ENCODE measurements at places on chromosomes 4 and X.

DNA sequence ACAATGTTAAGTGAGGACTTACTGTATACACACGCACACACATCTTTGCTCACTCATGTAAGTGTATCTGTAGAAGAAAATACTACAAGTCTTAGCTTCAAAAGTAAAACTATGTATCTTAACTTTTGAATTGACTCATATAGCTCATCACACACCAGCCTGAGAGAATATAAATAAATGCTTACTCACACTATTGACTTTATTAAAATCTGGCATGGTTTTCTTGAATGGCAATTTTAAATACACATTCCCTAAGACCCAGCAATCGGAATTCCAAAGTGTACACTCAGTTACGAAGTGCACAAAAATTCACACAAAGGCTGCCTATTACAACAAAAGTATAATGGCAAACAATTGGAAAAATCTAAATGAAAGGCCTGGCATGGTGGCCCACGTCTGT lies 2.0 kb downstream of the ERCC6L start:
- H3K36me3 ChIP-seq, result no peaks in the 10 kb centered on the region
- no peak overlapping the region for H3K4me3 ChIP-seq
- H3K27ac ChIP-seq, result no peak overlapping the region
- no peaks in the 10 kb centered on the region for H3K27me3 ChIP-seq
- H3K4me1 ChIP-seq, result no peaks in the 10 kb centered on the region
- DNase-seq, result no peak

DNA sequence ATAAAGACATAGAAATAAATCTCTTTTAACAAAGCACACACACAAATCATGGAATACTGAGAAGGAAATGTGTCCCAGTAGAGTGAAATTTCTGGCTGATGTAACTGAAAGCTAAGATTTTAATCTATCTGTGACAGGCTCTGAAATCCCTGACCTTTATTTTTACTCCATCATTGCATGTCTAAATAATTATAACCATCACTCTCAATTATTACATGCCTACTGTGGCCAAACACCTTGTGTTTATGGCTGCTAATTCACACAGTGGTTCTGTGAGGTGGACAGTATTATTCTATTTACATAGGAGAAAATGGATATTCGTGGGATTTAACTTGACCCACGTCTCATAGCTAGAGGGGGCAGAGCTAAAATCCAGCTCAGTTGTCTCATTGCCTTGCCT lies 438.1 kb downstream of the TLL1 start:
- H3K36me3 ChIP-seq, result no peaks in the 10 kb centered on the region
- no peaks in the 10 kb centered on the region for H3K27me3 ChIP-seq
- H3K27ac ChIP-seq, result no peak overlapping the region
- H3K4me3 ChIP-seq, result no peak overlapping the region
- no peak for DNase-seq
- no peaks in the 10 kb centered on the region for H3K4me1 ChIP-seq

GRCh38 chr4:14023036-14023435 lies 395.5 kb upstream of the BOD1L1 start:
- no peak overlapping the region for H3K27ac ChIP-seq
- no peaks in the 10 kb centered on the region for H3K36me3 ChIP-seq
- H3K4me1 ChIP-seq, result peaks cover 4% of the 10 kb centered on the region

GRCh38 chr4:1616557-1616930 lies 67.6 kb downstream of the FAM53A start:
- no peaks in the 10 kb centered on the region for H3K36me3 ChIP-seq
- no peak overlapping the region for H3K27ac ChIP-seq
- H3K27me3 ChIP-seq, result no peaks in the 10 kb centered on the region
- DNase-seq, result no peak
- H3K4me3 ChIP-seq, result no peak overlapping the region

GRCh38 chr4:8410641-8411271 lies 29.8 kb downstream of the ACOX3 start:
- peak; percentile 91 for DNase-seq
- H3K27ac ChIP-seq, result no peak overlapping the region
- H3K27me3 ChIP-seq, result no peaks in the 10 kb centered on the region
- H3K4me1 ChIP-seq, result no peaks in the 10 kb centered on the region
- no peaks in the 10 kb centered on the region for H3K36me3 ChIP-seq

DNA sequence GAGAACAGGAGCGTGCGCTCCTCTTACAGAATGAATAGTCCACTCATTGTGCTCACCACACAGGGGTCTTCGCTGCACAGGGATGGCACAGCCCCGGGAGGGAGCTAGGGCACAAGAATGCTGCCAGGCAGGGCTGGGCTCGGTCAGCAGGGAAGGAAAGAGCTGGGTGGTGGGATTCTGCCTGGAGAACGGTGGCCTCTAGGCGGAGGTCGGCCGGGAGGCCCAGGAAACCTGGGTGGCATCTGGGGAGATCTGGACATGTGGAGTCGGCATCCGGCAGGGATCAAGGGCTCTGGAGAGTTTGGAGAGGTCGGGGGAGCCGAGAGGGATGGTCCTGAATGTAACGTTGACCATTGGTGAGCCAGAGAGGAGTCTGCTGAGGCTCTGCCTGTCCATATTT lies 46.5 kb upstream of the PSAPL1 start:
- no peaks in the 10 kb centered on the region for H3K4me1 ChIP-seq
- H3K36me3 ChIP-seq, result no peaks in the 10 kb centered on the region
- H3K4me3 ChIP-seq, result no peak overlapping the region
- no peak for DNase-seq
- H3K27me3 ChIP-seq, result no peaks in the 10 kb centered on the region
